Gastroesophageal sphincter (tissue), 4 donors: ENCODE measurements at places on chromosomes 5 and 9. TPM values are rescaled to one million over a fixed set of nuclear protein-coding genes. Genes with fewer than 3 reads are reported as not detected.
A peak's percentile ranks its signal among the peaks of the same experiment; 100 is the strongest.

Gene EIF4EBP3
- total RNA-seq: 1.8 TPM

Gene LCN1
- not detected for total RNA-seq

Gene DPH7
- 32.3 TPM for total RNA-seq

Gene BHMT2
- 105 TPM for total RNA-seq

Gene SEC61B
- total RNA-seq: 62.5 TPM

Gene ADAMTS19
- total RNA-seq: 7.8 TPM

Gene CNTFR
- total RNA-seq: 0.47 TPM

Gene DMRTA1
- total RNA-seq: 3.7 TPM

Gene ADAMTS13
- total RNA-seq: 0.94 TPM

Gene DRD1
- total RNA-seq: 0.13 TPM

Gene SPATA9
- total RNA-seq: not detected

Gene PIP5KL1
- total RNA-seq: 3.1 TPM

Gene PDE4D
- total RNA-seq: 35.0 TPM

Gene AGXT2
- not detected for total RNA-seq

Gene SNCAIP
- total RNA-seq: 2.9 TPM

Gene PPP2R2B
- total RNA-seq: 1.0 TPM

GRCh38 chr9:95434116-95435073 lies 82.4 kb downstream of the PTCH1 start:
- ATAC-seq: no peak

GRCh38 chr9:96222132-96222531 lies 79.8 kb downstream of the HSD17B3 start:
- no peak for ATAC-seq

DNA sequence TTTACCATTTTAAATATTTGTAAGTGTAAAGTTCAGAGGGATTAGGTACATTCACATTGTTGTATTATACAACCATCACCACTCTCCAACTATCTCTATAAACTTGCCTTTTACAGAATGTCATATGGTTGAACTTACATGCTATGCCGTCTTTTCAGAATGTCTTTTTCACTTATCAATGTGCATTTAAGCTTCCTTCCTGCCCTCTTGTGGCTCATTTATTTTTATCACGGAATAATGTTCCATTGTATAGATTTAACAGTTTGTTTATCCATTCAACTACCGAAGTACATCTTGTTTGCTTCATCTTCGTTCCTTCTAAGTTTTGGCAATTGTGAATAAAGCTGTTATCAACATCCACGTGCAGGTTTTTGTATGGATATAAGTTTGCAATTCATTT lies 133.3 kb upstream of the C6 start:
- no peak for ATAC-seq

- ATAC-seq: no peak
Measured at GRCh38 chr5:1796371-1797102, 3.1 kb downstream of the MRPL36 start.

GRCh38 chr9:2620919-2621721 lies 467 bp upstream of the VLDLR start:
- peak; percentile 87 for ATAC-seq

- no peak for ATAC-seq
Measured at GRCh38 chr5:149217803-149218155, 53.9 kb upstream of the AFAP1L1 start.

- no peak for ATAC-seq
Measured at GRCh38 chr9:84761137-84761808, 91.7 kb downstream of the NTRK2 start.

- no peak for ATAC-seq
Measured at GRCh38 chr5:5726401-5726800, 303.9 kb downstream of the ICE1 start.

GRCh38 chr9:93468763-93469456 lies 15.5 kb upstream of the FAM120AOS start:
- ATAC-seq: peak; percentile 46

- no peak for ATAC-seq
Measured at GRCh38 chr5:138849439-138849838, 25.7 kb downstream of the LRRTM2 start.

DNA sequence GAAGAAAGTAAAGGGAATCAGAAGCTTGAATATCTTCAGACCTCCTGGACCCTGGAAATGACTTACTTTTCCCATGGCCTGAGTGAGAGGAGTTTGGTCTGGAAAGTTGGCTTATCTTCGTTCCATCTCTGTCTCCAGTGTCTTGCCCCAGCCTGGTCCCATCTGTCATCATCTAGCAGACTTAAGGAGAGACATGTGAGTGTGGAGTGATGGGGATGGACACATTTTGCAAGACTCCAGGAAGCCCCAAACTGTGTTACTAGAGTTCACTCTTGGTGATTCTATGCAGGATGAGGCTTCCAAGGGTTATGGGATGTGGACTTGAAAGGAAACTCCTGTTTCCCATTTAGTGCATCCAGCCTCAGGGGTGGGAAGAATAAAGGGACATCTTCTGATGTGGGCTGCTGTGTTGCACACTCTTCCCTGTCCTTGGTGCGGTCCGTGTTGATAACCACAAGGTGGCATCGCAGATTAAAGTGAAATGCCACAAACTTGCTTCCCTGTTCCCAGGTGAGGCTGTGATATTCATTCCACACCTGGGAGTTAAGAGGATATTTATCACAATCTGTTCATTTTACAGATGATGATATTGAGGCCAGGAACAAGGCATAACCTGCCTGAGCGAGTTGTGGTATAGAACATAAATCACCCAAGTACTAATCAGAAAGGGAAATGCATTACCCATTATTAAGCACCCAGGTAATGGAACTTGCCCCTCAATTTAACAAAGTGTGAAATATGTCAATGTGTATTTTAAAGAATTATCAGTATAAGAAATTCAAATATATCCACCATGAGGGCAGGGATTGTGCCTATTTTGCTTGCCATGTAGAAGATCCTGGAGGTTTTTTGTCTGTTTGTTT lies 269.9 kb upstream of the PAPPA start:
- ATAC-seq: no peak

GRCh38 chr9:74479711-74480110 lies 17.4 kb upstream of the RORB start:
- ATAC-seq: no peak

DNA sequence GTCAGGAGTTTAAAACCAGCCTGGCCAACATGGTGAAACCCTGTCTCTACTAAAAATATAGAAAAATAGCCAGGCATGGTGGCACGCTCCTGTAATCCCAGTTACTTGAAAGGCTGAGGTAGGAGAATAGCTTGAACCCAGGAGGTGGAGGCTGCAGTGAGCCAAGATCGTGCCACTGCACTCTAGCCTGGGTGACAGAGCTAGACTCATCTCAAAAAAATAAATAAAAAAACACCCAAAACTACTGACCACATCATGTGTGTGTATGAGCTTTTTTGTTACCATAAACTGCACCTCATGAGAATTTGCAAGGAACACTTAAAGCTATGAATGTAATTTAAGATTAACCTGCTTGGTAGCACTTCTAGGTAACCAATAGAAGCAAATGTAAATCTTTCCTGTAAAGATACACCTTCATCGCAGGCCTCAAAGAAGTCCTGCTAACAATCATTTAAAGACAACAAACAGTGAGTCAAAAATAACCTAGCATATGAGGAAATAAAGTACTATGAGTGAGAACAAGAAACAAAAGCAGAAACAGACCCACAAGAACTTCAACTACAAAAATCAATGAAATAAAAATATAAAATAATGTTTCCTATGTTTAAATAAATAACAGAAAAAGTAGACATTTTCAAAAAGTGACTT lies 13.0 kb downstream of the SLC38A9 start:
- no peak for ATAC-seq

GRCh38 chr5:18959535-18959934 lies 1028.5 kb downstream of the CDH18 start:
- ATAC-seq: no peak

DNA sequence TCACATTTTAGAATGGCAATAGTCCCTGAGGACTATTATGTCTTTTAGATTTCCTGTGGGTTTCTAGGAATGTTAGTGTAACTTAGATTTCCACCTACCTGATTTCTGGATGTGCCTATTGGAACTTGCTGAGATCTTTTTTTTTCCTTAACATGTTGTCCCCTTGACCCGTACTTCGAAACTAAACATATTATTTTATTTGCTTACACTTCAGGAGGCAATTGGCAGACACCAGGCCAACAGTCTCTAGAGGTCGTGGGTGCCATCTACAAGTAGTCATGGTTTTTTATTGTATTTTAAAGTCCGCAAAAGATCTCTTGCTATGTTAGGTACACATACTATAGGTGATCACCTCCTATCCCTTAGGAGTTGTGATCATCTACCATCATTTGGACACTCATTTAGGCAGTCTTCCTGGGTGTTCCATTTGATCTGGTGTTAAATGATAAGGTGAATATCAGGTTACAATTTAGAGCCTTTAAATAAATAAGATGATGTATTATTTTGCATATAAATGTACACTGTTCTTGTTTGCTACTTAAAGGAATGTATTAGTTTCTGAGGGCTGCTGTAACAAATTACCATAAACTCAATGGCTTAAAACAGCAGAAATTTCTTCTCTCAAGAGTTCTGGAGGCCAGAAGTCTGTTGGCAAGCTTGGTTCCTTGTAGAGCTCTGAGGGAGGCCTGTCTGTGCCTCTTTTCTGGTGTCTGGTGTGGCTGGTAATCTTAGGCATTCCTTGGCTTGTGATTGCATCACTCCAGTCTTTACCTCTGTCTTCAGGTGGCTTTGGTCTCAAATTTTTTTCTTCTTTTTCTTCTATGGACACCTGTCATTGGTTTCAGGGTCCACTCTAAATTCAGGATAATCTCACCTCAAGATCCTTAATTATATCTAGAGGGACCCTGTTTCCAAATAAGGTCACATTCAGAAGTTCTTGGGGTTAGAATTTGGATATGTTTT lies 64.8 kb downstream of the ZCCHC7 start:
- no peak for ATAC-seq

GRCh38 chr9:93357649-93358048 lies 93.8 kb upstream of the FAM120A start:
- ATAC-seq: no peak

GRCh38 chr5:133341915-133342710 lies 270.2 kb downstream of the FSTL4 start:
- ATAC-seq: no peak

DNA sequence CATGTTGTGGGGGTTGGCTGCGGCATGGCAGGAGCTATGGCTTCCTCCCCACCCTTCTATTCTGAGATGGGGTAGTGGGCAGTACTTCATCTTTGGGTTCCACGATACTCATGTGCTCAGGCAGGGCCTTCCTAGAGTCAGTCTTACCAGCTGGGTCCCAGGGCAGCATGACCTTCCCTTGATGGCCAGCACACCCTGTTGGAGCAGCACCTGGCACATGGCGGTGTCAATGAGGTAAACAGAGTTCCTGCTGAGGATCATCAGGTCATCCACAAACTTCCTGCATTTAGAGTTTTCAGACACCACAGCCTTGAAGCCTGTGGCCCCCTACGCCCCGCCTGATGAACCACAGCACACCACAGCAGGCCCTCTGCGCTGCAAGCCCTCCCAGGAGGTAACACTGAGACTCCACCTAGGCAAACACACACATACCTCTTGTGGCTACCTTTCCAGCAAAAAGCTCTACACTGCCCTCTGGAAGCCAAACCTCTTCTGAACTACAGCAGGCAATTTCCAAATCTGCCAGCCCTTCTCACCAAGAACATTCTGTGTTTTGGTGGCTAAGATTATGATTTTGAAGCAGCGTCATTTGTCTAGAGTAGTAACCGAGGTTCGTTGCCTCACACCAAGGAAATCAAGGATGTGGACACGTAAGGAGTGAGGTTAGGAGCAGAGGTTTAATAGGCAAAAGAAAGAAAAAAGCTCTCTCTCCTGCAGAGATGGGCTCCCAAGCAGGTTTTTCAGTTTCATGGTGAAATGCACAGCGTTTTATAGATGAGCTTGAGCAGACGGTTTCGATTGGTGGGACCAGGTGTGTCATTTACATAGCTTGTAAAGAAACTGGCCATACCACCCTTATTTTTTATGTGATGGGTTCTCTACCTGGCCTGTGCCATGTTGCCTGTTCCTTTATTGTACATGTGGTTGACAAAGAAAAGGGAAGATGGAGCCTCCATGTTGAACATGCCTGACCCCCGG lies 20.3 kb upstream of the TMEM174 start:
- no peak for ATAC-seq

DNA sequence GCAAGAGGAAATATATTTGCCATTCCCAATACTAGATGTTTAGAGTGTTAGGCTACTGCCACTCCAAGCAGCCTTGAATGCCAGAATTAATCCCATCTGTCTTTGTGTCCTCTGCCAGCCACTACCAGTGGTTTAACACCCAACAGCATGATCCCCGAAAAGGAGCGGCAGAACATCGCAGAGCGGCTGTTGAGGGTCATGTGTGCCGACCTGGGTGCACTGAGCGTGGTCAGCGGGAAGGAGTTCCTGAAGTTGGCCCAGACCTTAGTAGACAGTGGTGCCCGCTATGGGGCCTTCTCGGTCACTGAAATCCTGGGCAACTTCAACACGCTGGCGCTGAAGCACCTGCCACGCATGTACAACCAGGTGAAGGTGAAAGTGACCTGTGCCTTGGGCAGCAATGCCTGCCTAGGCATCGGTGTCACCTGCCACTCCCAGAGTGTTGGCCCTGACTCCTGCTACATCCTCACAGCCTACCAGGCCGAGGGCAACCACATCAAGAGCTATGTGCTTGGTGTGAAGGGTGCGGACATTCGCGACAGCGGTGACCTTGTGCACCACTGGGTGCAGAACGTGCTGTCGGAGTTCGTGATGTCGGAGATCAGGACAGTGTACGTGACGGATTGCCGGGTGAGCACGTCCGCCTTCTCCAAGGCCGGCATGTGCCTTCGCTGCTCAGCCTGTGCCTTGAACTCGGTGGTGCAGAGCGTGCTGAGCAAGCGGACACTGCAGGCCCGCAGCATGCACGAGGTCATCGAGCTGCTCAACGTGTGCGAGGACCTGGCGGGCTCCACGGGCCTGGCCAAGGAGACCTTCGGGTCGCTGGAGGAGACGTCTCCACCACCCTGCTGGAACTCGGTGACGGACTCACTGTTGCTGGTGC lies 29.3 kb downstream of the AMBP start:
- no peak for ATAC-seq

DNA sequence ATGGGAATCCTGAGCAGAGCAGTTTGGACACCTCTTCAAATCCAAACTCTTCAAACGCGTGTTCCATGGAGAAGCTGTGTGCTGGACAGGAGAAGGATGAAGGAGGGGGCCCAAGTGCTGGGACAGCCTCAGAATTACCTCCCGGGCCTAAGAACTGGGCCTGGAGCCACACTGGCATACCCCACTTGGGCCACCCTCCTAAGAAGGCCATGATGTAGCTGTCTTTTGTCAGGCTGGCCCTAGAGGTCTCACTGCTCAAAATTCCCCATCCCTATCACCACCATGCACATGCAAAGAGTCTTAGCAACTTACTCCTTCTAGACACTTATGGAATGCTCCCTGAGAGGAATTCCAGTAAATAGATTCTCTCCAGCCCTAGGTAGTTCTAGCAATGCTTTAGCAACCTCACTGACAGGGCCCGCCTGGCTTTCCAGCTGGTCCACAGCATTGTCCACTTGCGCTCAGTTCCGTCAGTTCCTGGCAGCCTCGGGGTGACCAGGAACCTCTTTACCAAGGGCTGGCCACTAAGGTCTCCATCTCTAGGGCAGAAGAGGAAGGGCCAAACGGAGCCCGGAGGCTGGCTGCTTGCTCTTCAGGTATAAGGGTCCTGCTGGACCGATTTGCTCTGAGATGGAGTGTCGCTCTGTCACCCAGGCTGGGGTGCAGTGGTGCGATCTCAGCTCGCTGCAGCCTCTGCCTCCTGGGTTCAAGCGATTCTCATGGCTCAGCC lies 75.3 kb downstream of the RGS3 start:
- no peak for ATAC-seq
